Stimulated activated CD8-positive, alpha-beta memory T cell treated with anti-CD3 and anti-CD28 coated beads, Interleukin-4, amount 100 ng/mL, for 24 hours (primary cell): ENCODE measurements at places on chromosomes 4 and X.

GRCh38 chr4:151097759-151098158 is 1.7 kb upstream of the RPS3A start:
- DNase-seq = no peak

GRCh38 chr4:15689540-15689939 is 7.9 kb downstream of the FAM200B start:
- no peak for DNase-seq

GRCh38 chr4:109649872-109650271 is 53.4 kb downstream of the CASP6 start:
- no peak for DNase-seq

GRCh38 chrX:11458170-11458569 is 165.0 kb downstream of the AMELX start:
- DNase-seq = no peak

GRCh38 chr4:166941629-166942028 is 292.7 kb downstream of the SPOCK3 start:
- no peak for DNase-seq
